Activated CD8-positive, alpha-beta memory T cell treated with anti-CD3 and anti-CD28 coated beads for 4 hours (primary cell): ENCODE measurements at places on chromosomes 2 and 18.

DNA sequence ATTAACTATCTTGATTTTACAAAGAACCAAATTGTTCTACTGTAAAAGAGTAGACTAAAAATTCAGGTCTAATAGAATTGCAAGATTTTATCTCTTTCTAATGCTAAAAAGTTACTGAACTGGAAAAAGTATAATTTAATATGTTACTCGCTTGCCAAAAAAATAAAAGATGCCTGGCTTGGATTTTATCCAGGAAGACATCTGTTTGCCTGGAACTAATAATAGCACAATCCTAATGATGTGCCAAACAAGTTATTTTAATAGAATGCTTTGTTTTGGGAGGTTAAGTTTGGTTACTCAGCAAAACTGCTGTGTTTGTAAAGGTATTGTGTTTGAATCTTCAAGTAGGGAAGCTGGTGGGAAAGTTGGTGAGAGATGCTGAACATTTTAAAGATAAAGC is 19.4 kb upstream of the ZSWIM2 start:
- DNase-seq: no peak

DNA sequence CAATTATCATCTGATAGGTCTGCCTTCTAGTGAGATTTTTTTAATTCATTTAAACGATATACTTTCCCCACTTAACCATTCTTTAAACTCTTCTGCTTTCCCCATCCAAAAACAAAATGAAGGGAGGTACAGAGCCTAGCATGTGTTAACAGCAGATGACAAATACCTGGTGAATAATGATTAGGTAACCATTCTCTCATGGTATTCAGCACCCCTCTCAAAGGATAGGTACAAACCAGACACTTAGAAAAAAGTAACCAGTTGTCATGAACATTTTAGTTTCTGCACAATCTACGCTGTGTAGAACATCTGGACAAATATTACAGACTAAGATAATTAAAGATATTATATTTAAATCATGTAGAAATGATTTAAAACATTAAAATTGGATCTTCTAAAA is 56.3 kb downstream of the DNAH7 start:
- DNase-seq: no peak

- DNase-seq: no peak
Measured at GRCh38 chr2:26627350-26628105, 13.6 kb downstream of the CIB4 start.

GRCh38 chr2:4604767-4605166 is 901.4 kb downstream of the DCDC2C start:
- no peak for DNase-seq

- DNase-seq: no peak
Measured at GRCh38 chr2:169069341-169069740, at the start of gene DHRS9. Gene DHRS9 (plus strand): TSS chr2:169069563. CDS start chr2:169081582, 12,019 bp downstream.

- no peak for DNase-seq
Measured at GRCh38 chr2:144146876-144147275, 373.0 kb downstream of the ZEB2 start.

- no peak for DNase-seq
Measured at GRCh38 chr2:118250001-118250400, 161.7 kb downstream of the INSIG2 start.

DNA sequence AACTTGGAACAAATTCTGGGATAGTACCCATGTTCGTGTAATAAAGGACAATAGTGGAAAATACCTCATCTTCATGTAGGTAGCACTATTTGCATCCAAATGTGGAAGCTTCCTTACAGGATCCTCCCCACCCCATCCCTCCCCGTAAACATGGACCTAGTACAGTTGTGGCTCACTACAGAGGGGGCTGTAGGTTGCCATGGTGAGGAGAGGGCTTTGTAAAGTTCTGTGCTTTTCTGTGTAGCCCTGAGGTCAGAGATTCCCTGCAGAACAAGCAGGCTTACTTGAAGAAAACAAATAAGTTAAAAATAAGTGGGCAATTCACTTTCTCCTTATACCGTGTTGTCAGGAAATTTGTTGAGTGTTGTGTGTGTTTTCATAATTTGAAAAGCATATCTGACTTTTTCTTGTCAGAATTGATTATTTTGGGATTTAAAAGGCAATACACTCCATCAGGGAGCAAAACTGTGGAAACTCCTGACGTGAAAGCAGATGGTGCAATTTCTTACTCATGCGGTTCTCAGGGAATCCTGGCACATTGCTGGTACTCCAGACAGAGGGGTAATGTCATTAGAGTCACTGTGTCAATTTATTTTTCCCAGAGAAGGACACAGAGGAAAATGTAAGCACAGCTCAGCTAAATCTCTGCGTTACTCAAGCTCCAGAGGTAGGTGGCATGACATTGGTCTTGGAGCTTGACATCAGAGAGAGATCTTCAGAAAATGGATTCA is 174.2 kb upstream of the LHCGR start:
- DNase-seq: no peak

DNA sequence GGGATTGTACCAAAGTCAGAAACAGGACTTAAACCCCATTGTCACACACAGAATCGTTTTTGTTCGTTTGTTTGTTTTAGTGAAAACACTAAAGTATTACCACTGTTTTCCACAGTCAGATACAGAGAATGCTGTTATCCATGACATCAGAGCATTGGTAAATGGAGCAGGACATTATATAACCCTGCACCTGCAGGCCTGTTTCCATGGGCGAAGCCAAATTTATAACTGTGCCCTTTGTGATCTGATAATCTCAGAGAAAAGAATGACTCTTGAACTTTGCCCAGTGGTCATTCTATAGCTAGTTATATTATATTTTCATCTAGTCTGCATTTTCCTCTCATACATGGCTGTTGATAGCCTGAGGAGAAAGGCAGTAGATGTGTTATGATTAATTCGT is 217.6 kb downstream of the TMEM182 start:
- DNase-seq: no peak

DNA sequence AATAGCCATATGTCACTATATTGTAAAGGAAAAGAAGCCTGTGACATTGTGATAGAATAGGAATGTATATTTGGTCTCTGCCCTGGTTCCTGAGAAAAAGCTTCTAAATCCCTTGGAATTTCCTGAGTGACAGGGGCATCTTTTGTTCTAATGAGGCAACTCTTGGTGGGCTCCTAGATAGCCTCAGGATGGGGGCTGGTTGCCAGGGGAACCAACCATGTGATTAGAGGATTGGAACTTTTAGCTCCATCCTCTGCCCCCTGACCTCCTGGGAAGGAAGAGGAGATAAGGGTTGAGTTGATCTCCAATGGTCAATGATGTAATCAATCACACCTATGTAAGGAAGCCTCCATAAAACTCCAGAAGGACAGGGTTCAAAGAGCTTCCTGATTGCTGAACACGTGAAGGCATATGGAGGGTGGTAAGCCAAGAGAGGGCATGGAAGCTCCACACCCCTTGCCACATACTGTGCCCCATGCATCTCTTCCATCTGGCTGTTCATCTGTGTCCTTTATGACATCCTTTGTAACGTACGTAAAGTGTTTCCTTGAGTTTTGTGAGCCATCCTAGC is 2.9 kb upstream of the ME2 start:
- no peak for DNase-seq

DNA sequence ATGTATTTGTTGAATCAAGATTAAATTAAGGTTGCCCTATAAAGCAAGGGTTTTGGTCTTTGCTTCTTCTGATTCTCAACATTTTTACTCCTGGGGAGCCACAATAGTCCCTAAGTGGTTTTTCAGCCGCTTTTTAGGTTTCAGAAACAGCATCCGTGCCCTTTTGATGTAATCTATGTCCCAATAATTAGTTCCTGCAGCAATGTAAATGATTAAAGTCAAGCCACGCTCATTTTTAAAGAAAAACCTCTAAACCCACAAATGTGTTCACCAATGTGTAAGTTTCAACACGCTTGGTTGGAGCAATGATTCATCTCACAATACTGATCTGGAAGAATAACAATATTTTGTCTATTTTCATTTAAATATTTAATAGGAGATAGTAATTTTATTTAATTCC is 5.6 kb downstream of the ARL4C start:
- DNase-seq: no peak

- no peak for DNase-seq
Measured at GRCh38 chr2:46643493-46643892, 164.1 kb downstream of the TMEM247 start.

- no peak for DNase-seq
Measured at GRCh38 chr18:42901161-42901560, 214.3 kb downstream of the RIT2 start.

DNA sequence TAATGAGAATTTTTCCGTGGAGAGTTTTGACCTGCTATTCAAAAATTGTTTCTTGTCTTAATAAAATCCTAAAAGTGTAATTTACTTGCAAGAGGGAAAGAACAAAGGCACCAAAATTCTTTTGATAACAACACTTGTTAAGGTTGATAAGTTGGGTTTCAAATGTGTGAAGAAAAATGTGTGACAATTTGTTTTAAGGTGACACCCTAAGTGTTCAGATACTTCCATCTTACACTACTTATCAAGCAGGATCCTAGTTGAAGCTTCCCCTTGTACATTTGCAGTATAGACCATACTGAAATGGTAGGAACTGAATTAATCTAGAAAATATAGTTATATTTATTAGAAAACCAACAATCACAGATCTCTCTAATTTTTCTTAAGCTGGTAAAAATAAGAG is 204.6 kb downstream of the ARHGAP15 start:
- no peak for DNase-seq

DNA sequence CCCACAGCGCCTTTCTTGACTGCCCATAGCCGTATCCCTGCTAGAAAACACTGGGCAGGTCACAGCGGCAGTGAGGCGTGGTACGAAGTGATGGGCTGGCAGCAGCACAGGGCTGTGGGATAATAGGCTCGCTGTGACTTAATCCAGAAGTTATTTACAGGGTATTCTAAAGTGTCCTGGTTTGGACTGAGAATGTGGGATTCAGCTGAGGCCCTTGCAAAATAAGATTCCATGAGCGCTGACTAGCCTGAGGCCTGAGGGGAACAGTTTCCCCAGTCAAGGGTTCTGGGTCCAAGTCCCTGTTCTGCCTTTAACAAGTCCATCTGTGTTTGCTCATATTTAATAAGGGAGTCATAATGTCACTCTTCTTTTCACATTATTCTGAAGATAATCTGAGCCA is 34.6 kb downstream of the SETBP1 start:
- DNase-seq: no peak

GRCh38 chr18:56248610-56249235 is 389.7 kb downstream of the TXNL1 start:
- no peak for DNase-seq

DNA sequence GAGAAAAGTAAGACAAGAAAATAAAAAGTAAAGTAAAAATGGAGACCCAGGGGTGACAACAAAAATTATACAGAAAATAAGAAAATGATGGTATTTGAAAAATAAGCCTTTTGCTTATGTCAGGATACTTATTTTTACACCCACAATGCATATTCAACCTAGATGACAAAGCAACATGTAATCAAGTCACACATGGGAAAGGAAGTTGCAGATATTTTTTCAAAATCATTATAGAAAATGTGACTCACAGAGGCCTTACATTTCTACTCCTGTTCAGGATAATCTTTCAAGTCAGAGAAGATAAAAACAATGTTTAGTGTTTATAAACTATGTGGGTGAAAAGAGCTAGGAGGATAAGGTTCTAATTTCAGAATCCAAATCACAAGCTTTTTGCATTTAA is 275.3 kb upstream of the UBE2E3 start:
- DNase-seq: no peak

DNA sequence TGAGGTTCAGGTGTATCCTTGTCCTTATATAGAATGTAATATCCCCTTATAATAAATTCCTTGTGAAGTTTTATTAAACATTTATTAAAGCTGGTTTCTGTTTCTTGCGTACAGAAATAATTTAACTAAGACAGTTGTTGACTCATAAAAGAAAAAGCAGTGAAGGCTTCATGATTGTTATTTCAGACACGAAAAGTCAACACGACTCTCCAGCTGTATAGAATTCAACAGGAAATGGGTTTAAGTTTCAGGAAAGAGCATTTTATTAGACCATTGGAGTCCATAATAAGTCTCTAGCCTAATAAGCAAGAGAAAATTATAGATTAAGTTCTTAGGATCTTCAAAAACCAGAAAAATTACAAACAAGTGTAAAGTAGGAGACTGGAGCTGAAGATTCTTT is 62.2 kb downstream of the KCNE4 start:
- no peak for DNase-seq

- no peak for DNase-seq
Measured at GRCh38 chr18:475202-476031, 25.1 kb downstream of the COLEC12 start.

- no peak for DNase-seq
Measured at GRCh38 chr2:43331422-43331821, 105.0 kb upstream of the ZFP36L2 start.

DNA sequence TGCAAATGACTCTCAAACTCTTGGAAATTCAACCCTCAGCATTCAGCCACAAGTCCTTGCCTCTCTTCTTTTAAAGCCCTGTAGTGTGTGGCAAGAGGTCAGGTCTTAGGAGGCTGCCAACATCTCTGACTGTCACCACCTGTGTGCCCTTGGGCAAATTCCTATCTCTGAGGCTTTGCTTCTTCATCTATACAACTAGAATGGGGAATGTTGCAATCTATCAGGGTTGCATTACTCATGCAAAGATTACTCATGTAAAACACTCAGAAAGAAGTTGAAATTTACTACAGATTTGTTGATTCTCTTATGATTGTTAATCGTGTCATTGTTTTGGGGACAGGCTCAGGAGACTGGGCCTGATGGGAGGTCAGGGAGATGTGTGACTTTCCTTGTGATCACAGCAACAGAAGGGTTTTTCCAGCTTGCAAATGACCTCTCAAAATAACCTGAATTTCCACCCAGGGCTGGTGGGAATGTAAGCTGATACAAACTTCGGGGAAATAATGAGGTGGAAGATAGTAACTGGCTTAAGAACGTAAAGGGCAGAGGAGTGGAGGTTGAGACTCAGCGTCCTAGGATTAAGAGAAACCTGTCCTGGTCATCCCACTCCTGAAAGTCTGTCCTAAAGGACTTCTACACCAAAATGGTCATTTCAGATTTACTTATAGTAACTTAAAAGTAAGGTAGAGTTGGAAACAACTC is 32.1 kb upstream of the SIGLEC15 start:
- DNase-seq: no peak

- no peak for DNase-seq
Measured at GRCh38 chr18:22999212-22999611, 66.1 kb downstream of the RBBP8 start.

DNA sequence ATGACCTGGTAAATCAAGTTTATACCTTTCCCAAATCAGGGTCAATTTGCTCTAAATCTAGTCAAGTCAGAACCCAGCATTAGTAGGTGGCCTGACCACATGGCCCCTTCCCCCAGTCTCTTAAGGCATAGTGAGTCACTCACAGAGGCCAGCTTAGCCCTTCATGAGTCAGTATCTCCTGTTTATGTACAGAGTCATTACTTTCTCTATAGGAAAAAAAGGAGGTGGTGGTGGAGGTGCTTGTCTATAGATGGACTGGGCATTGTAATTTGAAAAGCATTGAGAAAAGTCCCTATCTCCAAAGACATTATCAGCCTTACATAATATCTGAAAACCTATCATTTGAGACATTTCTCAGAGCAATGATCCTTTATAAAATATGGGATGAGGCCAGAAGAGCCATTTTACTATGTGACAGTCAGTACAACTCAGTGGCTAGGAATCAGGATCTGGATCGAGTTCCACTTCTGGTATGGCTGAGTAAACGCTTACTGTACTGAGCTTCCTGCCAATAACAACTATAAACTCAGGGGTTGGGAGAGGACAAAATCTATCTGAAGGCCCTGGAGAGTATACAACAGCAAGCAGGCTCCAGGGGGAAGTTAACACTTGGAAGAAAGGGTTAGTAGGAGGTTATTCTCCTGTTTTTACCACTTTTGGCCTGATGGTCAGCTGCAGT is 22.5 kb upstream of the SIGLEC15 start:
- no peak for DNase-seq

- DNase-seq: no peak
Measured at GRCh38 chr2:169891593-169892298, 64.5 kb downstream of the UBR3 start.

- no peak for DNase-seq
Measured at GRCh38 chr2:99881901-99882591, 260.3 kb downstream of the AFF3 start.
